Stimulated activated CD4-positive, alpha-beta T cell treated with anti-CD3 and anti-CD28 coated beads, Interleukin-15, amount 100 ng/mL, for 1 hour (primary cell): ENCODE measurements at places on chromosomes 6 and 20.

DNA sequence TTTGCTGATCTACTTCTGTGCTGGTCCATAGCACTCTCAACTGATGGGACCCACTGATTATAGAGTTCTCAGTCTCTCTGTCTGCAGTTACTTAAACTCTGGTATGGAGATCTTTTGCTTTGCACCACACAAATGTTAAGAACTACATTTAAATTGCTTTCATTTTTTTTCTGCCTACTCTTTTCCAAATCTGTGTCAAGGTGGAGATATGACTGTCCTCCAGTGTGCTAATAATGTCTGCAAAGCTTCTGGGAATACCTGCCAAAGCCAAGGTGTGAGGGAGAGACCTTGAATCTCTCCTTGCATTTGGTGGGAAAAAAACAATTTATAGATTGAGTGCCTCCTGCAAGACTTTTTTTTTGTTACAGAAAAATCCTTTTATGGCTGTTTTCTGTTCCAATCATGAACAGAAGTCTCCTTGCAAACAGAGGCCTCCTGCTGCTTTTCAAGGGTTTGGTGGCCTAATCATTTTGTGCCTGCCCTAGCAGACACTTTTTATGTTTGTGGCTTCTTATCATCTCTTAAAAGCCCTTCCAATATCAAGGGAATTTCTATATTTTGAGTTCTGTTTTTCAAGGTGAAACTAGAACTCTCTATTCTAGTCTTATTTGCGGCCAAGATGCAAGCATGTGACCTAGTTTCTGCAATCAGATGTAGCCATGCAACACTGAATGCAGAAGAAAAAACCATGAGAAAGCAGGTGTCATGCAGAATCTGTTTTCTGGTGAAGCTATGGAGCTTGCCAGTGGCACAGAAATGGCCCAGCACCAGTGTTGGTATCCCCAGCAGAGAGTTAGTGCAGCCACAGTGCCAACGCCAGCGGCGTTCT lies 23.2 kb upstream of the AKIRIN2 start:
- DNase-seq, result no peak

- DNase-seq, result no peak
Measured at GRCh38 chr20:63682384-63683139, 13.9 kb upstream of the TNFRSF6B start.

DNA sequence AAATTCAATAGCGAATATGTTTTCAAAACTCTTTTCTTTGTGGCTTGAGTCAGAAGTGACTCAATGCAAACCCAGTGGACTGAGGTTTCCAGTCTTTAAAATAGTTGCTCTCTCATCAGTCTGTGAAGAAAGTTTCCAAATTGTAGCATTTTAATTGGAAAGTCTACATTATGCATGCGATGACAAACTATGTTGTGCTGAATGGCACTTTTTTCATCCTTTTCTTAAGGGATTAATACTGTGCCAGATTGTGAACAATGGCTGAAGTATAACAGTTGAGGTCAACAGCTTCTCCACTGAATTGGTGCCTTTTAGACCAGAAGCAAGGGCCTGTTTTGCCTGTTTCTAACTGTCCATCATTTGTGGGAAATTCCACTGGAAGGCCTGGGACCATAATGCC lies 377.1 kb downstream of the BTBD9 start:
- DNase-seq, result no peak

DNA sequence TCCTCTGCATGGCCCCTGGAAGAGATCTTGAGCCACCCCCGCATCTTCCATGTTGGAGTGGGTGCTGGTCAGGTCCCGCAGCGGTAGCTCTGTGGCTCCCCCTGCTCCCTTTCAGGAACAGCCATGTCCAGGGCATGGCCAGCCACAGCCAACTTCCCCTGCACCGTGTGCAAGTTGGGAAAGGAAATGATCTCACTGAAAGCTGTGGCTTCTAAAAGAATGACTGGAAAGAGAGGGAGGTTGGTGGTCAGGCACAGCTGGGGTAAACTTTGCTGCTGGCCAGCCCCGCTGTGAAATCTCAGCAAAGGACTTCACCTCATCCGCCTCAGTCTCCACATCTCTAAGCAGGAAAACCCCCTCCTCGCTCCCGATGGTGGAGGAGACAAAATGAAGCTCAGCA lies 153.6 kb upstream of the CST7 start:
- DNase-seq, result no peak

DNA sequence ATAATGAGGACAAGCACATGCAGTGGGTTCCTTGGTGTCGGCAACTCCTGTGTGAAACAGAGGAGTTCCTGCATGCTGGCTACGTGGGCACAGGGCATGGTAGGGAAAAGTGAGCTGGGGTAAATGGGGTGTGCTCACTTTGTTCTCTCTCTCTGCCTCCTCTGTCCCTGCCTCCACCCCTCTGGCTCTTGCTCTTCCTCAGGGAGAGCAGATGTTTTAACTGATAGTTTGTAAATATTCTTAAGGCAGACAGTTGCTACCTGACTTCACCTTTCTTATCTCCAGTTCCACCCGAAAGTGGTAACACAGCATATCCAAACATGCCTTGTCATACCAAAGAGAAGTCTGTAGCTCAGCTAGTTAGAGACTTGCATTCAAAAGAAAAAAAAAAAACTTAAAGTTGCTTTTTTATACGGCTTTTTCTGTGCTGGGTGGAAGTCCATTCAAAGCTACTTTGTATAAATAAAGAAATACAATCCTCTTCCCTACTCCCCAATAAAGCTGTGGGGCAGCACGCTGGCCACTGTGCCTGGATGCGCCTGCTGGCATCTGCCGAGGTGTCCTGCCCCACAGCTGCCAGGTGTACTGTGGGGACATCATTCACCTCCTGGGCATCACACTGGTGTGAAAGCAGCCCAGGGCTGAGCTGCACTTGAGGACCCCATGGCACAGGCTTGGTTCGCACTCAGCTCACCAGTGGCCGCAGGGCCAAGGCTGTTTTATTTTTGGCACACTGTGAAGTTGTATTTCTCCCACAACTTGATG lies 93.6 kb downstream of the FOXC1 start:
- no peak for DNase-seq

- DNase-seq, result peak; percentile 1
Measured at GRCh38 chr6:137165375-137166246, 7.8 kb downstream of the IL22RA2 start.

- DNase-seq, result no peak
Measured at GRCh38 chr20:58623579-58624473, 27.3 kb upstream of the STX16 start.

DNA sequence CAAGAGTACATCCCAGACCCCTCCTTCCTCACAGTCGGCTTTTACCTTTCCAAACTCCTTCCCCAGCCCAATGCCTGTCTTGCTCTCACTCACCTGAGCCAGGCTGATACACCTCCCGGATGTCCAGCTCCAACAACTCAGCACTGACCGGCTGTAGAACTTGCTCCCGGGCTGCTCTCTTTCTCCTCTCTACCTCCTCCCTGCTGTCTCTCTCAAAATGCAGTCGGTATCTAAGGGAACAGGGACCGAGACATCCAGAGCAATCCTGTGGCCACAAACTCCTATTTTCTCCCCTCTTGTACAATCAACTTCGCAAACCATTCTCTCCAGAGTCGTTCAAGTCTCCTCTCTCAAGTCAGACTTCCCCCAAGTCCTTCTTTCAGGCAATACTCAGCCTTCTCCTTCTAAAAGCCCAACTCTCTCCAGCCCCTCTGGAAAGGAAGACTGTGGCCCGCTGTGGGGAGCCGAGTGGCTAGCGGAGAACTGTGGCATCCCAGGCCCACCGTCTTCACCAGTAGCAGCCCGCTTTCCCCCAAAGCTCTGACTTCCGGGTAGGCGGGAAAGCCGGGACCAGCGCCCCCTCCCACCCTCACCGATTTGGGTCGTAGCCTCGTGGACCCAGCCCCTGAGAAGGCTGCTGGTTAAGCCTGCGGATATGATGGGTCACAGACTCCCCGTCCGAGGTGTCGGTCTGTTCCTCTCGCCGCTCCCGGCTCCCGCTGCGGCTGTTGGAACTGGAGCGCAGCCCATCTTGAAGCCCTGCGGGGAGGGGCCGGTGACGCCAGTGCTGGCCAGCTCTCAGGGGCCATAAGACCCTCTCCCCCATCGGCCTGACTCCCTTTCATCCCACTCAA lies 1.1 kb downstream of the GNL1 start:
- no peak for DNase-seq

DNA sequence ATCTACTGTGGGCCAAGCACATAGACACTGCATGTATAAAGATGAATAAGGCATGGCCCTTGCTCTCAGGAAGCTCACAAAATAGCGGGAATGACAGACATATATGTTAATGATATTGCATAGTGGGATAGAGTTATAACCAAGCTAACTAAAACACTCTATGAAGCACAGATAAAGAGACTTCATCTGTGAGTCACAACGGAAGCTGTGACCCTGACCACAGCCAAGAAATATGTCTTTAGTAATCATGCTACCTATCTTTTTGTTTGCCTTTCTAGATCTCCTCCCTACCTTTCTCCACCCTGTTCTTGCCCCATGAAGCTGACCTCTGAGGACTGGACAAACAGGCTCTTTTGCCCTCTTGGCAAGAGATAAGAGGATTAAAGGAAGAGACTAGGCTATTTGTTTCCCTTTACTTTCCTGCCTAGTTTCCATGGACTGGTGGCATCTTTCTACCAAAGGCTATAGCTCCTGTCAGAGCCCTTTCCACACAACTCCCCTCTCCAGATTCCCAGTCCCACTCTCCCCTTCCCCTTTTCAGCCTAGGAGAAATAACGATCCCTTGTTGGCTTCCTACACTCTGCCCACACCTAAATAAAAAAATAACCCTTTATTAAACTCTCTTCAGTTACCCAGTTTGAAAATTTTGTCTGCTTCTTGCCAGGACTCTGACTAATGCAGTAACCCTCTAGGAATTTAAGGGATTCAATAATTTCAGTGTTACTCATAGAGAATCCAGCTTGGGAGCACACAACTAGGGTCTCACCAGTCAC lies 504.9 kb upstream of the MARCKS start:
- DNase-seq, result no peak

DNA sequence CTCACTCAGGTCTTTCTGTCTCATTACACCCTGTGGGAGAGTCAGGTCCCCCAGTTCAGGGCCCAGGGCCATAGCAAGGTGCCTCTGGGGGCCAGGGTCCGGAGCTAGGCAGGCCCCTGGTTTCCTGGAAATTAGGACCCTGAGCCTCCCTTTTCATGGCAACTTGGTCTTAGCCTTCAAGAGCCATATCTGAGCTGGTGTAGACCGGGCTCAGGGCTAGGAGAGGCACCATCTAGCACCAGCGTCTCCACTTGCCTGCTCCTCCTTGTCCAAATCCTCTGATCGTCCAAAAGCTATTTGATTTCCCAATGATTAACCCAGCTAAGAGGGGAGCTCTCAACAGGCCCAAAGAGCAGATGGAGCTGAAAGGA lies 5.6 kb downstream of the MDFI start:
- DNase-seq, result no peak

DNA sequence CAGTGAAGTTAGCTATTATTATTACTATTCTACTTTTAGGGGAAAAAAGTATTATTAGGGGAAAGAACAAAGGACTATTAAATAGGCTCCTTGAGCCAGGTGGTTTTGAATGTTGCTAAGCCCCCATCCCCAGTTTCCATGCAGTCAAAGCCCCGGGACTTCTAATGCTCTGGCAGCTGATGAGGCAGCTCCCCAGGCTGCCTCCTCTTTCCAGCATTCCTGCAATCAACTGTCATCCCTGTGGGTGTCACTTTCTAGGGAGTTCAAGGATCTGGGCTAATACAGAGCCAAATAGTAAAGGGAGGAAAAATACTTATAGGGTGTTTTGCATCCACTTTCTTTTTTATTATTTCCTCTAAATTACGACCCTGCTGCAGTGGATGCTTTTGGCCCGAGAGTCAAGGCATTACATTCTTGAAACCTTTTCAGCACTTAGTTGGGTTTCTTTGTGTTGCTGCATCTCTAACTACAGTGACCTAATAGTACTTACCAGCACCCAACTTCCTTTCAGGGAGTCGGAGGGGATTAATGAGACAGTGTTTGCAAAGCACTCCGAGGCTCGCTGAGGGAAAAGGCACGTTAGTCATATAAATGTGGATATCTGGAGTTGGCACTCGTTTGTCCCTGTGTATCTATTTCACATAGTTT lies 303.9 kb upstream of the MAP3K7 start:
- DNase-seq, result no peak

DNA sequence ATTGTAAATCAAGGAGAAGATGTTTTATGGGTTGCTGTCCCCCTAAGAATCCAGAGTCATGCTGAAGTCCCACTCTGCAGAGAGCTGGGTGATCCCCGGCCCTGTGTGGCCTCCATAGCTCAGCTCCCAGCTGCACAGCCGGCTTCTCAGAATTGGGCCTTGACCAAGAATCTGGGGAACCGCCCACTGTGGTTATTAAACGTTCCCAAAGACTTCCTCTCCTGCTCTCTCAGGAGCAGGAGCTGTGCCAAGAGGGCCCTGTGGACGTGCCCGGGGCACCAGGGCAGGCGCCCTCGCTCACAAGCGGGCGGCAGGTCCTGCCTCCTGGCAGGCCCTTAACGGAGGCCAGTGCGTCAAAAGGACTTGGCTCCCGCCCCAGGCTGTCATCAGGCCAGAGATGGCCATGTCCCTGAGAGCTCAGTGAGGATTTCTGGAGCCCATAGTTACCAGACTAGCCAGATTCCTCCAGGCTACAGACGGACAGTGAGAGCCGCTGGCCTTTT lies 30.4 kb downstream of the ZC3H12D start:
- no peak for DNase-seq

GRCh38 chr6:2763345-2763841 lies 1.8 kb upstream of the WRNIP1 start:
- no peak for DNase-seq

DNA sequence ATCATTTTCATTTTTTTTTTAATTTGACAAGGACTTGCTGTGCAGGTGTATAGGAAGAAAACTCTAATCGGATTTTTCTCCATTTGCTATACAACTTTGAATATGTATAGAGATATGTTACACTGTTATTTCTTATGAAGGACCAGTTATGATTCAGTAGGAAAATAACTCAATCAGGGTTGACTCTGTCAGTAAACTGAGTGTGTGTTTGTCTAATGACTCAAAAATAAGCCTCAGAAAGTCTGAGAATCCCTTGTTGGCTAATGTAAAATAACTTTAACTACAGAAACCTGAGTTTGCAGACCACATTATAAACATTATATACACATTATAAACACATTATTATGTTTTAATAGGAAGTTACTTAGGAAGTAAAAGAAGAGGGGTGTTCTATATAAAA lies 352.6 kb downstream of the RIMS1 start:
- no peak for DNase-seq

GRCh38 chr20:10646886-10647420 lies 26.8 kb downstream of the JAG1 start:
- DNase-seq, result no peak

DNA sequence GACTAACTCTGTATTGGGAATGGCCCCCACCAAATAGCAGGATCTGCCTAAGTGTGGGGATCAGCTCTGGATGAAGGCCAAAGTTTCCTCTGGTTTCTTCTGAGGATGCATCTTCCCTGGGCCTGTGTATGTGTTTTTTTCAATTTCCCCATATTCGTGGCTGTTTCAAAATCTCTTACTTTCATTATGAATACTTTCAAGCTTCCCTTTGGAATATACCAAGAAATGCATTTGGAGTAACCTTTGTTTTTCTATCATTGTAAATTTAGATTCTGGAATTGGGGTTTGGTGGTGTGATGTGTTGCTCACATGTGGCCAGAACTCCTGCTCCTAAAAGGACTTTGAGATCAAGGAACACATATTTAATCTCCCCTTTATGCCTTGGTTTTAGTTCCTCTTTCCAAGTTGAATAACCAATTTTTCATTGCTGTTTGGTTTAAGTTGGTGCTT lies 8.4 kb downstream of the ENTPD6 start:
- DNase-seq, result no peak

GRCh38 chr6:148001844-148002642 lies 340.6 kb upstream of the SASH1 start:
- no peak for DNase-seq
